ENCODE measurements at places on chromosomes 2 and 18. TPM values are rescaled to one million over a fixed set of nuclear protein-coding genes. Genes with fewer than 3 reads are reported as not detected.

DNA sequence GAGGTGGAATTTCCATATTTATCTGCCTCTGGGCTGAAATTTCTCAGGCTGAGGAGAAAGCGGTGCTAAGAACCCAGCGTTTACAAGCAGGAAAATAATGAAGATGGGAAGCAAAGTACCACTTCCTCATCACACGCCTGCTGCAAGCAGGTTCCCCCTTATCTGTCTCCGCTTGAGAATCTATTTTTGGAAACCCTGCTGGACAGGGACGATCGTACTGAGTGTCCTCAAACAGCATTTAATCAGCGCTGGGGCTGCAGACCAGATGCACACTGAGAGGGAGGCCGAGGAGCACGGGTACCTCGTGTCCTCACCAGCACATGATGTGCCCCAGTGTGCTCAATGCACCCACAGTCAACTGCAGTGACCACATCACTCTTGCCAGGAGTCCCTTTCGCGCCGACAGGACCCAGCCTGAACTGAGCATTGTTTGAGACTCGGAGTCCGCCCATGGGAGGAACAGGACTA lies 160.4 kb downstream of the HDAC4 start:
- peaks cover 70% of the 10 kb centered on the region for H3K4me1 ChIP-seq
- H3K27me3 ChIP-seq = peaks cover 9% of the 10 kb centered on the region
- DNase-seq = no peak

Gene ATG4B
- 115 TPM for total RNA-seq

- no peak overlapping the region for H3K27ac ChIP-seq
- DNase-seq = no peak
Observed at GRCh38 chr2:20942646-20943125, 101.2 kb downstream of the APOB start.

DNA sequence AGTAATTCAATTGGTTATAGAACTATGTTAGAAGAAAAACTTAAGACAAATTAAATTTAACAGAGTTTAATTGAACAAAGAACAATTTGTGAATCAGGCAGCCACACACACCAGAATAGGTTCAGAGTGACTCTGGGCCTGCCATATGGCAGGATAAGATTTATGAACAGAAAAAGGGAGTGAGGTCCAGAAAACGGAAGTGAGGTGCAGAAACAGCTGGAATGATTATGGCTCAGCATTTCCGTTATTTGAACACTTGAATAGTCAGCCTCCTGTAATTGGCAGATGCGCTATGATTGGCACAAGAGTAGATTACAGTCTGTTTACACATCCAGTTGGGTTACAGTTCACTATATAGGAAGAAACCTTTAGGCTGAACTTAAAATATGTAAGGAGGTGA lies 99.0 kb downstream of the MBD2 start:
- no peak overlapping the region for H3K27ac ChIP-seq
- peaks cover 18% of the 10 kb centered on the region for H3K4me1 ChIP-seq
- no peaks in the 10 kb centered on the region for H3K36me3 ChIP-seq
- H3K27me3 ChIP-seq = peaks cover 6% of the 10 kb centered on the region
- no peak overlapping the region for H3K4me3 ChIP-seq

Gene KCTD1
- 18.8 TPM for total RNA-seq

- peak overlapping the region; percentile 1 for H3K27ac ChIP-seq
- no peak for DNase-seq
Observed at GRCh38 chr2:219199470-219200211, 6.9 kb upstream of the ZFAND2B start.

DNA sequence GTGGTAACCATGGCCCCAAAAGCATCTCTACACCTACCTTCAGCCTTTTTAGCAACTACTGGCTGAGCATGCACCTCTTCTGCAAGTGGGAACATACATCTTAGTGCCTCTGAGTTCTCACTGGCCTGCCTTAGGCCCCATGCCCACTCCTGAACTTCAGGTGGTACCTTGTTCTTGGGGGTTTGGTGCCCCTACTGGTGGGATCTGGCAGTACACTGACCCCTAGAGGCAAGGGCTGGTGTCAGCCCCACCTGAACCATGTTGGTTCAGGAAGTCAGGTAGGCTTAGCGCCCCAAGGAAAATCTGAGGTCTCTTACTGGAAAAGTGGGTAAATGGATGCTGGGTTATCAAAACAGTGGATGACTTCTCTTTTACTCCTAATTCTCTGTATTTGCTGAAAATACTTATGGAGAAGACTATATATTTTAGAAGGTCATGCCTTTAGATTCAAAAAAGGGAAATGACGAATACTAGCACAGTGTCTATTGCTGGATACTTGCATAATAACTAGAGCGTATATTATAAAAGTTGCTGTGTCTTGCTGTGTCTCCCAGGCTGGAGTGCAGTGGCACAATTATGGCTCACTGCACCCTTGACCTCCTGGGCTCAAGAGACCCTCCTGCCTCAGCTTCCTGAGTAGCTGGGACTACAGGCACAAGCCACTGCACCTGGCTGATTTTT lies 84.6 kb downstream of the RAB31 start:
- H3K4me1 ChIP-seq = peaks cover 7% of the 10 kb centered on the region
- no peak overlapping the region for H3K27ac ChIP-seq
- DNase-seq = no peak

DNA sequence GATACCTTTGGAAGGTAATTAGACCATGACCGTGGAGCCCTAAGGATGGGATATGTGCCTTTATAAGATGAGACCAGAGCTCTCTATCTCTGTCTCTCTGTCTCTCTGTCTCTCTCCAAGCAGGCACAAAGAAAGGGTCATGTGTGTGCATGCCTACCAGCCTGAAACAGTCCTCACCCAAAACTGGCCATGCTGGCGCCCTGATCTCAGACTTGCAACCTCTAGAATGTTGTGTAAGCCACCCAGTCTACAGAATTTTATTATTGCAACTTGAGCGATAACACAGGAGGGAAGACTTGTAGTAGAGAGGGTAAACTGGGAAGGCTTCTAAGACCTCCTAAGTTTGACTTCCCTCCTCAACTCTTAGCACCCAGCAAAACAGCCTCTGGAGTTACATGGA lies 124.1 kb upstream of the SERTAD2 start:
- no peak overlapping the region for H3K4me3 ChIP-seq
- DNase-seq = no peak
- no peak overlapping the region for H3K27ac ChIP-seq
- peaks cover 4% of the 10 kb centered on the region for H3K27me3 ChIP-seq

GRCh38 chr2:14816069-14817060 lies 183.8 kb downstream of the LRATD1 start:
- peaks cover 4% of the 10 kb centered on the region for H3K36me3 ChIP-seq
- H3K4me3 ChIP-seq = no peak overlapping the region
- H3K4me1 ChIP-seq = no peaks in the 10 kb centered on the region
- no peak overlapping the region for H3K27ac ChIP-seq

- no peak overlapping the region for H3K4me3 ChIP-seq
- H3K27me3 ChIP-seq = no peaks in the 10 kb centered on the region
- H3K4me1 ChIP-seq = no peaks in the 10 kb centered on the region
- DNase-seq = no peak
Observed at GRCh38 chr2:32095671-32096070, 32.3 kb downstream of the SPAST start.

GRCh38 chr2:124039762-124040291 lies 14.7 kb downstream of the CNTNAP5 start:
- no peaks in the 10 kb centered on the region for H3K4me1 ChIP-seq
- no peak overlapping the region for H3K27ac ChIP-seq
- H3K4me3 ChIP-seq = no peak overlapping the region
- no peaks in the 10 kb centered on the region for H3K27me3 ChIP-seq

DNA sequence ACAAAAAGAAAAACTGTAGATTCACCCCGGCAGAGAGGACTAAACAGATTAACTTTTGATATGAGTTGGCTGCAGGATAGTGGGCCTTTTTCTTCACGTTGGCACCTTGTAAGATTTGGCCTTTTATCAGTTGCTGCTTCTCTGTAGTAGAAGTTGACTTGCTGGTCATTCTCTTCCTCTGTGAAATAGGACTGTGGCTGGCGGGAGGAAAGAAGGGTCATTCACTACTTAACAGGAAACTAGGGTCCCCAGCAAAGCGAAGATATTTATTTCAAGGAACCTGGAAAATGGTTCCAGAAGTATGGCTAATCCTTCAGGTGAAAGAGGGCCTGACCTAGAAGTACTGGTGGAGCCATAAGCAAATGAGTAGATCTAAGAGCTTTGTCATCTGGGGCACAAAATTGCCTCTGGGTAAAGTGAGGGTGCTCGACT lies 383 bp upstream of the ATP5MC3 start:
- peaks cover 7% of the 10 kb centered on the region for H3K4me1 ChIP-seq
- H3K36me3 ChIP-seq = no peaks in the 10 kb centered on the region
- H3K27me3 ChIP-seq = peaks cover 9% of the 10 kb centered on the region
- DNase-seq = no peak
- H3K27ac ChIP-seq = peak overlapping the region; percentile 67

Gene VWA3B
- not detected for total RNA-seq

DNA sequence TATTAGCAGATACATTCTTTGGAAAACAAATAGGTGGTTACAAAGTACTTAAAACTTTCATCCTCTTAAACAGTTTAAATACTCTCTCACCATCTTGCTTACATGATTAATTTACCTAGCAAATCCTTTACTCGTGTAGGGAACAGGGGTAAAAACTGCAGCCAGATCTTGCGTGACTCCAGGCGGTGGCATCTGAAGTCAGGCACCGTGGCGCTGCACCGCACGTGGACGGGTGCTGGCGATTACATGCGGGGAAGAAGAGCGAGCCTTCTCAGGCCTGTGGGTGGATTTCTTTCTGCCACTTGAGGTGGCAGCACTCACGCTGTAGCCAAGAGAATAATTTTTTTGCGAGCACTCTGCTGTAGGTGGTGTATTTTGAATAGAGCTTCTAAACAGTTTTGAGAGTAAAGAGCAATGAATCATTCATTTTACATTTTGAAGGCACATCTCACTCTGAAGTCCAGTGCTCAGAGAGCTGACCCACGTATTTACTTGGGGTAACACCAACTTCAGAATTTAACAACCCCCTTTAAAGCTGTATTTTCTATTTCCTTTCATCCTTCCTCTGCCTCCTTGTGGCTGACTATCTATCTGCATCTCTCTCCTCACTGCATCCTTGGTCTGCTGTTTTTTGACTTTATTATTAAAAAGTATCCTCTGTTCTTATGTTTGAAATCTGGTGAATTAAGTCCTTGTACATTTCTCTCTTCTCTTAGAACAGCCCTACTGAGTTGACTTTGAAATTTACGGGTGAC lies 68.9 kb downstream of the EPAS1 start:
- H3K4me3 ChIP-seq = no peak overlapping the region
- H3K27ac ChIP-seq = no peak overlapping the region
- H3K36me3 ChIP-seq = no peaks in the 10 kb centered on the region
- no peak for DNase-seq
- H3K4me1 ChIP-seq = no peaks in the 10 kb centered on the region

GRCh38 chr2:179059026-179059700 lies 9.2 kb upstream of the CCDC141 start:
- H3K27me3 ChIP-seq = peaks cover 2% of the 10 kb centered on the region
- no peak for DNase-seq
- H3K4me3 ChIP-seq = no peak overlapping the region
- H3K4me1 ChIP-seq = no peaks in the 10 kb centered on the region
- H3K36me3 ChIP-seq = no peaks in the 10 kb centered on the region

Gene UGT1A5
- not detected for total RNA-seq

GRCh38 chr2:232459419-232460035 lies 3.6 kb downstream of the ALPI start:
- DNase-seq = no peak
- no peaks in the 10 kb centered on the region for H3K36me3 ChIP-seq
- H3K4me1 ChIP-seq = no peaks in the 10 kb centered on the region
- no peak overlapping the region for H3K4me3 ChIP-seq
- H3K27me3 ChIP-seq = peaks cover 5% of the 10 kb centered on the region

Gene TRPM8
- total RNA-seq = not detected

- DNase-seq = no peak
Observed at GRCh38 chr2:239047420-239047819, 199.5 kb downstream of the TWIST2 start.

DNA sequence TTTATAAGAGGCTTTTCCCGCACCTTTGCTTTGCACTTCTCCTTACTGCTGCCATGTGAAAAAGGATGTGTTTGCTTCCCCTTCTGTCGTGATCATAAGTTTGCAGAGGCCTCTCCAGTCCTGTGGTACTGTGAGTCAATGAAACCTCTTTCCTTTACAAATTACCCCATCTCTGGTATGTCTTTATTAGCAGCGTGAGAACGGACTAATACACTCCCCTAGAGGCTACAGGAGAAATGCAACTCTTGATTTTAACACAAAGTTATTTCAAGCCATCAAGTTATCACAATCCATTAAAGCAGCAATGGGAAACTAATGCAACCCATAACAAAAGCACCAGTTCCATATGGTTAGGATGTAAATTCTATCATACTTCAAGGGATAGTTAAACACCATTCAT lies 1378.8 kb upstream of the DDX18 start:
- no peak overlapping the region for H3K4me3 ChIP-seq
- DNase-seq = no peak
- no peaks in the 10 kb centered on the region for H3K4me1 ChIP-seq
- peaks cover 6% of the 10 kb centered on the region for H3K36me3 ChIP-seq

DNA sequence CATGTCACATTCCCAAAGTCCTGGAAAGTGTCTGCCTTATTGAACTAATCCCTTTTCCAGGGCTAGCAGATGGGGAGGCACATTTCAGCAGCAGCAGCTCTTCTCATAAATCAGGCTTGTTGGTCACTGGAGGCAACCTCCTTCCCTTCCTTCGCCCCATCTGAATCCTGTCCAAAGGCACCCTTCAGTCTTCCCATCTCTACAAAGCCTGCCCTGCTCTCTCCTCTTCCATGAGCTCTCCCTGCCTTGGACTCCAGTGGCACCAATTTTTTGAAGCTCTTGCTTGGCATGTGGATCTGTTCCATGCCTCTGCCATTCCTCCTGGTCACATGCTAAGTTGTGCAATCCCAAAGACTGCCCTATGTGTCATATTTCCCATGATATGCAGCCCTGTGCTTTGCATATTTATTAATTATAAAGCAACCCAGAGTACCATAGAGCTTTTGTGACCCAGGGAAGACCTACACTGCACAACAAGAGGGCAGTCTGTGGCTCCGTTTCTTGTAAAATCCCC lies 70.3 kb downstream of the ANTXR1 start:
- H3K4me3 ChIP-seq = no peak overlapping the region
- no peak for DNase-seq
- H3K36me3 ChIP-seq = peaks cover 4% of the 10 kb centered on the region

GRCh38 chr2:104321796-104322349 lies 532.0 kb upstream of the POU3F3 start:
- H3K4me3 ChIP-seq = no peak overlapping the region
- peaks cover 12% of the 10 kb centered on the region for H3K4me1 ChIP-seq
- peaks cover 2% of the 10 kb centered on the region for H3K27me3 ChIP-seq

DNA sequence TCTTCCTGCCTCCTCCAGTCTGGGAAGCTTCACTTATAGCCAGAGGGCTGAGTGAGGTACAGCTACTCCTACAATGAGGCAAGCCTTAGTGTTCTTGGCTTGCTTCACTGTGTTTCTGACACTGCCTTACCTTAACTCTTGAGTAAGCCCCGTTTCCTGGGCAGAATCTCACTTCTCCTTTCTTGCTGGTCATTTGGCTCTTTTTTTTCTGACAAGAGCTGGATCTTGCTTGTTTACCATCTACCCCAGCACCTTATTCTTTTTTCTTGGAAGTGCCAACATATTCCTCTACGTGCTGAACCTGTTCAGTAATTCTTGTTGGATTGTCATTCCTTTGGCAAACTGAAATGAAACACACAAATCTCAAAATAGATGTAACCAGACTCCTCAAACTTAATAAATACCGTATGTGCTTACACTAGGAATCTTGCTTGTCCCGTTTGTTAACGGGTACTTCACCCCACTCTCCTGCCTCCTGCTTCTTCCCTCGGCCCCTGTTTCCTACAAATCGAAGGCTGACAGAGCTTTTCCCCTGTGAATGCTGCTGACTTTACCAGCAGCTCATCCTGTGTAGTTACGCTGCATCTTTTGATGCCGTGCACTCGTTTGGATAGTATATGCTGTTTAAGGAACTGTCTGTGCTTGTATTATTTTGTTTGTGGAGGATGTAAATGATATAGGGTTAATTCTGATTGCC lies 132.2 kb downstream of the FMNL2 start:
- no peaks in the 10 kb centered on the region for H3K36me3 ChIP-seq
- peaks cover 79% of the 10 kb centered on the region for H3K4me1 ChIP-seq
- H3K27ac ChIP-seq = peak overlapping the region; percentile 86
- H3K4me3 ChIP-seq = peak overlapping the region; percentile 68
- H3K27me3 ChIP-seq = peaks cover 5% of the 10 kb centered on the region

Gene TFCP2L1
- total RNA-seq = 0.07 TPM

Data from glutamatergic neuron (in vitro differentiated cells).